ENCODE measurements at places on chromosomes 16 and 17.
A peak's percentile ranks its signal among the peaks of the same experiment; 100 is the strongest.

GRCh38 chr17:77266891-77267341, 126.1 kb downstream of the SEC14L1 start:
- DNase-seq, result no peak

- no peak for DNase-seq
Measured at GRCh38 chr16:9850817-9851216, 331.4 kb downstream of the GRIN2A start.

DNA sequence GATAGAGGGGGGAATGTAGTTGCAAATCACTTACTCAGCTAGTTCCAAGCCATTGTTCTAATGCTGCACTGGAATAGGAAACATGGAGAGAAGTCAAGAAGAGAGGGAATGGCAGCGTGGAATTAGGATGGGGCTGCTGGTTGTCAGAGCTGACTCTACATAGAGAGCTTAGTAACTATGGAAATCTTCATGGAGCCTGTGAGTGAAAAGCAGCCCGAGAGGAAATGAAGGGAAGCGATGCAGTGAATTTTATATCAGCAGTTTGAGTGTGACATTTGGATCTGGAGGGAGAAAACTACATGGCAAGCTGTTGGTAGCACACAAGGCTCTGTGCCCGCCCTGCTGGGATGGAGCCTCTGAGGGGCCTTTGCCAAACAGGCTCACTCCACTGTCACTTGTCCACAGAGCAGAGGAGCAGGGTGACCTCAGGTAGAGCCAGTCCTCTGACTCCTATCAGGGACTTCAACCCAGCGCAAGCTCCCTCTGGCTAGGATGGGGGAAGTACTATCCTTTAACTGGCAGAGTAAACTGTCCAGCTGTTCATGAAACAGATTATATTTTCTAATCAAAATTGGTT, 27.9 kb upstream of the PMFBP1 start:
- DNase-seq, result no peak

- DNase-seq, result no peak
Measured at GRCh38 chr16:55372792-55373488, 48.9 kb downstream of the IRX6 start.

- no peak for DNase-seq
Measured at GRCh38 chr16:84214451-84215066, 23.6 kb downstream of the ADAD2 start.

- DNase-seq, result peak; percentile 12
Measured at GRCh38 chr16:9159839-9160550, 68.6 kb downstream of the HAPSTR1 start.

DNA sequence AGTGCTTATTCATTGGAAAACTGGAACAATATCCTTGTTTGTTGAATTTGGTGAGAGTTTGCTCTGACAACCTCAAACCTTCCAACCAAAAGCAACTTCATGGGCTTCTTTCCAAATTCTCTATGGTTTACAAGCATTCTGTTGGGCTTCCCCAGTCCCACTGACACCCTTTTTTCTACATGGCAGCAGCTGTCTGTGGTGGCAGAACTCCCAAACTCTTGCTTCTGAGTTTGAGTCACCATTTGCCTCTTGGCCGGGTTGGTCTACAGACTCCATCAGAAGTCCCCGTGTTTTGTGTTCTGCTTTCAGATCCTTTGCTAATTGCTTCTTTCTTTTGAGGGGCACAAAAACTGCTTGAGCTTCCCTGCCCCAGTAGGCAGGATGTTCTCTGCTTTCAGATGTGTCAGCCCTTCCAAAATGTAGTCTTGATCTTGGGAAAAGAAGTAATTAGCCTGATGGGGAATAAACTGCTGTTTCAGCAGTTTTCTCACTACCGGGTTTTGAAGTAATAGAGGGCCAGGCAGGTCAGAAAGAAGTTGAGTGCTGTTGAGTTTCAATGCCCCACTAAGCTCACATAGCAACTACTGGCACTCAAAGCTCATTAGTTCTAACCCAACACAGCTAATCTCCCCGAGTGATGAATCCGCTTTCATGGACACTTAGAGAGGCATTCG, 80.7 kb downstream of the HS3ST3A1 start:
- DNase-seq, result no peak

DNA sequence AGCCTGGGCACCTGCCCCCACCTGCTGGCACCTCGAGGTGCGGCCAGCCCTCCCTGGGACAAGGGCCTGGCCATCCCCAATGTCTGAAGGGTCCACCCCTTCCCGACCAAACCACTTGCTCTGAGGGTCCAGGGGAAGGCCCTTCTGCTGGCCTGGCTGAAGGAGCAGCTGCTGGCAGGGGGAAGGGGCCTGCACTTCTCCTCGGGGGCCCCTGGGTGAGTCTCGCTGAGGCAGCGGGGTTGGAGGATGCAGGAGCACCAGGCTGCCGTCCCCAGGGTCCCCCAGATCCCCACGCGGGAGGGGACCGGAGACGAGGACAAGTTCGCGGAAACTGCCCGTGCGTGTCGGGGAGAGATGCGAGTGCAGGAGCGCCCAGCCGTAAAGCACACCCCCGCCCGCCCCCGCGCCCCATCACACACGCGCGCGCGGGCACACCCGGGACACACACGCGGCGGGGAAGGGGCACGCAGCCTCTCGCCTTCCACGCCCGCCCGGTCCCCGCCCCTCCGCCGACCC, 725 bp upstream of the CACNA1H start:
- DNase-seq, result no peak

- DNase-seq, result no peak
Measured at GRCh38 chr17:75472119-75472518, 15.7 kb downstream of the TMEM94 start.

GRCh38 chr16:86758932-86759331, 180.6 kb downstream of the FOXL1 start:
- no peak for DNase-seq

GRCh38 chr17:65324611-65325342, 187.6 kb downstream of the RGS9 start:
- no peak for DNase-seq

- DNase-seq, result no peak
Measured at GRCh38 chr17:69853541-69854224, 221.3 kb upstream of the KCNJ16 start.

DNA sequence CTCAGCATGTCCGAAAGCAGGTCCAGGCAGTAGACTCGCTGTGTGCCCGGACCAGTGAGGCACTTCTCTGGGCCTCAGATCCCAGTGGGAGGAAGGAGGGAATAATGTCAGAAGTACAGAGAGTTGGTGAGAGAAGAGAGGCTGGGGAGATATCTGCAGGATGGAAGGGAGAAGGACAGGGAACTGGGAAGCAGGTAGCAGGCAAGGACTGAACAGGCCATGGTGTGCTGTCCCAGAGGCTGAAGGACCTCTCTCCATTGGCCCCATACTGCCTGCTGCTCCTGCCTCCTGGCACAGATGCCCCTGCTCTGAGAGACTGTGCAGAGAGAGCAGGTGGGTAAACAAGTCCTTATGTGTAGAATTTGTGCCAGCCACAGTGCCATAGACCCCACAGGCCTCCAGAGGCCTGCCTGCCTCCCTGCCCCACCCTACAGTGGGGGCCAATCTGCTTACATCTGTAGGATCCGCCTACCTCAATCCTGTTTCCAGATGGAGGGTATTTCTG, 34.2 kb upstream of the CRHR1 start:
- no peak for DNase-seq

- DNase-seq, result no peak
Measured at GRCh38 chr17:46789610-46790009, 28.9 kb downstream of the WNT3 start.

DNA sequence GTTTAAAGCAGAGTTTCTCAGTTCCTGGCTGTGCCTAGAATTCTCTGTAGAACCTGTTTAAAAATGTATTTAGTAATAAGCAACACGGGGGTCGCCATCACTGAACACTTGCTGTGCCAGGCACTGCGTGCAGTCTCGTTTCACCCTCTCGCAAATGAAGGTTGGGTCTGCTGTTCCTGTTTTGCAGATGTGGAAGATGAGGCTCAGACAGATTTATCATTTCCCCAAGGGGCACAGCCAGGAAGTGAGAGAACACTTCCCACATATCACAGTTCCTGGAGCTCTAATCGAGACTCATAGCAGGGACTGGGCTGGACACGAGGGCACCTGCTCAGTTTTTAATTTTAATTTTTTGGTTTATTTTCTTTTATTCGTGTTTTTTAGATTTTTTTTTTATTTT, 122.7 kb downstream of the ABCC6 start:
- no peak for DNase-seq

- DNase-seq, result no peak
Measured at GRCh38 chr17:66782851-66783250, 52.1 kb upstream of the CACNG5 start.

DNA sequence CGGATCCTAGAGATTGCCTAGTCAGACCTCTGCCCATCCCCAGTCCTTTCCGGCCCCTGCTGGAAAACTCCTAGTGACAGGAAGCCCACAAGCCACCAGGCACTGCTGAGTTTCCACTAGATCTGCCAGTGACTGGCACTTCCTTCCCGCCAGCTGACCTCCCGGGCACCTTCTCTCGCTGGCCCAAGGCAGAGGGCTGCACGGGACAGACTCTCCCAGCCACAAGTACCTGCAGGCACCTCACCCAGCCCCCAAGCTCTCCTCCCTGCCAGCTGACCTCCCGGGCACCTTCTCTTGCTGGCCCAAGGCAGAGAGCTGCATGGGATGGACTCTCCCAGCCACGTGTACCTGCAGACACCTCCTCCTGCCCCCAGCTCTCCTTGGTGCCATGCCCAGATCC, 66.3 kb upstream of the DOC2B start:
- DNase-seq, result no peak

- no peak for DNase-seq
Measured at GRCh38 chr17:50452630-50453300, 15.9 kb downstream of the CHAD start.

- DNase-seq, result no peak
Measured at GRCh38 chr16:26598061-26598460, 468.7 kb upstream of the C16orf82 start.

DNA sequence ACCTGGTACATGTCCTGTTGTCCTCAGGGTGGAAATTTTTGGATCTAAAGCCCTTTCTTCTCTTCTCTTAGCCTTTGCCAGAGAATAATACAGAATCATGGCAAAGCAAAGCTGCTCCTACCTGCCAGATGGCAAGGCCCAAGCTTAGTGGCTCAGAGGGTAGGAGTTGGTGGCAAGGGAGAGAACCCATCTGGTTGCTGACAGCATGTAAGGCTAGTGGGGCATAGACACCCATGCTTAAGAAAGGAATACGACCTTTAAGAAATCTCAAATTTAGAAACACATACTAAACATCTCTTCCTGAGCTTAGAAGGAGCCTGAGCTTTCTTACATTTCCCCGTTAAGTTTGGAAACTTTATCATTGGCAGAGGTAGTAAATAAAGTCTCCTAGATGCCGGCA, 395.0 kb upstream of the SOX9 start:
- DNase-seq, result no peak

- no peak for DNase-seq
Measured at GRCh38 chr16:23406546-23407240, 46.3 kb downstream of the COG7 start.

- no peak for DNase-seq
Measured at GRCh38 chr16:66610111-66610820, 5.8 kb downstream of the CMTM3 start.

- no peak for DNase-seq
Measured at GRCh38 chr16:57574086-57574485, 31.6 kb downstream of the ADGRG5 start.

GRCh38 chr16:69600202-69600601, 34.4 kb downstream of the NFAT5 start:
- no peak for DNase-seq

- DNase-seq, result no peak
Measured at GRCh38 chr16:4361033-4361943, 10.2 kb upstream of the PAM16 start.

GRCh38 chr17:69802045-69802740, 272.8 kb upstream of the KCNJ16 start:
- DNase-seq, result no peak

Measured in epithelial cell of prostate (primary cell).